ENCODE measurements at places on chromosomes 1 and 21. TPM values are rescaled to one million over a fixed set of nuclear protein-coding genes. Genes with fewer than 3 reads are reported as not detected.

GRCh38 chr21:32977216-32977615, 48.5 kb upstream of the OLIG2 start:
- H3K36me3 ChIP-seq, result peaks cover 2% of the 10 kb centered on the region
- H3K4me3 ChIP-seq, result no peak overlapping the region
- peaks cover 74% of the 10 kb centered on the region for H3K27me3 ChIP-seq
- no peak for DNase-seq
- peaks cover 7% of the 10 kb centered on the region for H3K4me1 ChIP-seq

DNA sequence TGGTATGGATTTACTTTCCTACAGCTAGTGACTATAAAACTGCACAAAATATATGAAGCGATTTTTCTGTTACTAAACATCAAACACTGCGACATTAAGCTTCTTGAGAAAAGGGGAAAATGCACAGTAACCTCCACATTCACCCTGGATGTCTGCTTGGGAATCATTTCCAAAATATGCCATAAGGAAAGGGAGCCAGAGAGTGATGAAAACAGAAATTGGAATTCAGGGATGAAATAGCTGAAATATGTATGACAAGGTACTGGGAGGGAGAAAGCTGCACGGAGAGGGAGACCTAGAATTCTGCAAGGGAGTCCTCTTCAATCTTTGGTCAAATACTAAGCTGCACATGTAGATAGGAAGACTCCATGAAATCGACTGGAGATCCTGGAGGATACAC, 31.6 kb upstream of the RAB3GAP2 start:
- H3K27ac ChIP-seq, result no peak overlapping the region
- peaks cover 40% of the 10 kb centered on the region for H3K27me3 ChIP-seq
- H3K4me3 ChIP-seq, result no peak overlapping the region
- no peaks in the 10 kb centered on the region for H3K36me3 ChIP-seq

DNA sequence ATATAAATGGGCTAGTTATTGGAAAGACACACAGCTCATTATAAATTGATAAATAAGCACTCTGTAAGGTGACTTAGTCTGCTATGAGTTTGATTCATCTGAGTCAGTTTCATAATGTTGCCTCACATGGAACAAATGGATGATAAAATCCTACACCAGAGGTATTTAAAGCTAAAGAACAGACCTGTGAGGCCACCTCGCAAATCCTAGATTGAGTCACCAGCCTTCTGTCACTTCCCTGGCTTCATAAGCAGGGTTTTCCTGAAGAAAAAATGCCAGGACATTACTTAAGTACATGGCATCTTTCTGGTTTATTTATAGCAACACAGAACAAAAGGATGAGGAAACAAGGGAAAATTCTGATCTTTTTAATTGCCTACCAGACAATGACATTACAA, 18.4 kb downstream of the CD2 start:
- H3K36me3 ChIP-seq, result peaks cover 6% of the 10 kb centered on the region
- H3K27ac ChIP-seq, result peak overlapping the region; percentile 98
- H3K27me3 ChIP-seq, result no peaks in the 10 kb centered on the region
- no peak for DNase-seq
- H3K4me1 ChIP-seq, result peaks cover 55% of the 10 kb centered on the region

GRCh38 chr21:43313939-43314405, 113.0 kb downstream of the SIK1 start:
- peaks cover 34% of the 10 kb centered on the region for H3K27me3 ChIP-seq
- no peaks in the 10 kb centered on the region for H3K36me3 ChIP-seq
- no peak overlapping the region for H3K27ac ChIP-seq
- no peak for DNase-seq
- H3K4me3 ChIP-seq, result no peak overlapping the region
- H3K4me1 ChIP-seq, result peaks cover 4% of the 10 kb centered on the region

DNA sequence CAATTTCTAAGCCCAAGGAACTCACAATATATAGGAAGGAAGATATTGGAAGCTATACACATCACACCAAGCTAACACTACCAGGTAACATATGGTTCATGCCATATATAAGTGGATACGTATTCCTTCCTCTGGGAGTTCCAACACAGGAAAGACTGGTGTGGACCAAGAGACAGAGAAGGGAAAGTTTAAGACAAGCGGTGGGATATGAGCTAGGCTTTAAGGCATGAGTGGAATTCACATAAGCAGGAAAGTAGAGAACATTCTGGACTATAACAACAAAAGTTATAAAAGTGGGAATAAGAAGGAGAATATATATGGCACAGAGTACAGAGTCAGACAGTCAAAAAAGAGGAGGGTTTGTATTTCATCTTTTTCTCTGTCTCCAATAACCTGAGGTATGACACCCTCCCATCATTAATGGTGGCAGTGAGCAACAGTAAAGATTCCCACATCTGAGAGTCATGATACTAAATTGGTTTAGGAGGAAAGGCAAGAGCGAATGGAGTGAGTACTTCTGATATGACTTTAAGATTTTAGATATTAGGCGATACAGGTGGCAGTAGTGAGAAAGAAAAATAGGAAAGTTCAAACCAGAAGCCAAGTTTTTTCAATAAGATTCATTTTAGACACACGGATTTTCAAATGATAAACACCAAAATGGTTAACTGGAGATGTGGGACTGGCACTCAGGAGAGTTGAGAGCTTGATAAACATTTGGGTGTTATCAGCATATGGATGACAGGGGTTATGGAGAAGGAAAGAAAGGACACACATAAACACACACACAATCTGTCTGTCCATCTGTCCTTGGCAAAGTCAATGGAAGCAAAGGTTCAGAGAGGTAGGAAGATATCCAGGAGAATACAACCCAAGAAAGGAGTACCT, 87.4 kb upstream of the TTC39A start:
- H3K27ac ChIP-seq, result peak overlapping the region; percentile 12
- DNase-seq, result no peak
- no peaks in the 10 kb centered on the region for H3K27me3 ChIP-seq
- H3K36me3 ChIP-seq, result peaks cover 14% of the 10 kb centered on the region
- no peak overlapping the region for H3K4me3 ChIP-seq

DNA sequence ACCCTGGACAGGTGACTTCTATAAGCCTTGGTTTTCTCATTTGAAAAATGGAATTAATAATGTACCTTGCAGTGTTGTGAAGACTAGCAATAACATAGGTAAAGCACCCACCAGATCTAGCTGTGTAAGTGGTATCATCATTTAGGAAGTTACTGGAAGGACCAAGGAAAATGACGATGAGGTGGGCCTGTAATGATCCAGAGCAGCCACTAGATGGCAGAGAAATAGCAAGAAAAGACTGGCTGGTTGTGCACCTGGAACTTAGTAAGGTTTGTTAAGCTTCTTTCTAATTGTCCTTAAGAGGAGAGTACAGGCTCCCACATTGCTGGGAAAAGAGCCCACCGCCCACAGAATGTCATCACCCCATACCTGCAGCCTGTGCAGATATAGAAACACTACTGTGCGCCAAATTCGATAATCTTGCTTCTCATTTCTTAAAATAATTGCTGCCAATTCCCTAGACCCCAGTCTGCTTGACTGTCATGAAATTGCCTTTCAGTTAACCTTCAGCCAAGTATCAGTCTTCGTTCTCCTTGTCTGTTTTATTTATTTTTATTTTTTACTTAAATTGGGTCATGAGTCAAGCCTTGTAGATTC, 37.2 kb downstream of the WNT4 start:
- peak overlapping the region; percentile 91 for H3K27ac ChIP-seq
- no peaks in the 10 kb centered on the region for H3K36me3 ChIP-seq
- H3K4me3 ChIP-seq, result peak overlapping the region; percentile 67
- H3K4me1 ChIP-seq, result peaks cover 54% of the 10 kb centered on the region

- no peak overlapping the region for H3K4me3 ChIP-seq
- peaks cover 11% of the 10 kb centered on the region for H3K27me3 ChIP-seq
- H3K4me1 ChIP-seq, result peaks cover 22% of the 10 kb centered on the region
- H3K36me3 ChIP-seq, result no peaks in the 10 kb centered on the region
- no peak overlapping the region for H3K27ac ChIP-seq
- DNase-seq, result no peak
Observed at GRCh38 chr1:55255901-55256300, 40.7 kb upstream of the USP24 start.

DNA sequence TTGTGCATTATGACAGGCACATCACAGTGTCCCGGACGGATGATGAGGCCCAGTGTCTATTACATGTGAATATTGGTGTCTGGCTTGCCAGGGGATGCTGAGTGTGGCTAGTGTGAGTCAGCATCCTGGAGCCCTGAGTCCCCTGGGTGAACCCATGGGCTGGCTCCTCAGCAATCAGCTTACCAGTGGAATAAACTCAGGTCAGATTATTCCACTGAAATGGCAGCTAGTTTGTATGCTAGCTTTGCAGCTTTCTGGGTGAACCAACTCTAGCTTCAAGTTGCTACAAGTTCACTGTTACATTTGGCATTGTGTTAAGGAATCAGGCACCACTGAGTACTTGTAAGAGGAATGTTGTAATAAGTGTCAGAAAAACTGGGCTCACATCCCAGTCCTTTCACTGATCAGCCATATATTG, 23.9 kb upstream of the RPTN start:
- no peak overlapping the region for H3K27ac ChIP-seq
- no peak for DNase-seq
- H3K4me1 ChIP-seq, result peaks cover 9% of the 10 kb centered on the region
- no peak overlapping the region for H3K4me3 ChIP-seq
- H3K36me3 ChIP-seq, result no peaks in the 10 kb centered on the region

Gene NR5A2
- not detected for total RNA-seq

Gene CCDC17
- 5.1 TPM for total RNA-seq

- H3K27ac ChIP-seq, result peak overlapping the region; percentile 37
- peaks cover 5% of the 10 kb centered on the region for H3K4me1 ChIP-seq
- DNase-seq, result no peak
- no peak overlapping the region for H3K4me3 ChIP-seq
- H3K36me3 ChIP-seq, result peaks cover 9% of the 10 kb centered on the region
Observed at GRCh38 chr21:46390603-46391545, 66.9 kb downstream of the PCNT start.

DNA sequence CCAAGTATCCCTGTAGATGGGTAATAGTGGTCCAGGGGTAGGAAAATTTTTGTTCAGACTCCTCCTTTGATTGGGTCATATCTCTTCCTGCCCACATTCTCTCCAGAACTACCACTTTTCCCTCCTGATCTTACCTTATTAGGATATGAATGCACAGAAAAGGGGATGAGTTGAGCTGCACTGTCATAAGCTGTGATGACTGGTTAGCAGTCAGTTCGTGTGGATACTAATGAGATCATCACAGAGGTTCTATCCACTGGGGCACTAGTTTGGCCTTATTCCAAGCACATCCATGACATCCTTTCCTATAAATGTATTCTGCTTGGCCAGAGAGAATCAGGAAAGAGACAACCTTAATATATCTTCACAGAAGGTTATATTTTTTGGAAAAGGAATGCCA, 22.1 kb upstream of the TBX15 start:
- no peak for DNase-seq
- peaks cover 34% of the 10 kb centered on the region for H3K27me3 ChIP-seq
- no peak overlapping the region for H3K27ac ChIP-seq
- no peak overlapping the region for H3K4me3 ChIP-seq
- H3K36me3 ChIP-seq, result peaks cover 9% of the 10 kb centered on the region
- H3K4me1 ChIP-seq, result peaks cover 5% of the 10 kb centered on the region

DNA sequence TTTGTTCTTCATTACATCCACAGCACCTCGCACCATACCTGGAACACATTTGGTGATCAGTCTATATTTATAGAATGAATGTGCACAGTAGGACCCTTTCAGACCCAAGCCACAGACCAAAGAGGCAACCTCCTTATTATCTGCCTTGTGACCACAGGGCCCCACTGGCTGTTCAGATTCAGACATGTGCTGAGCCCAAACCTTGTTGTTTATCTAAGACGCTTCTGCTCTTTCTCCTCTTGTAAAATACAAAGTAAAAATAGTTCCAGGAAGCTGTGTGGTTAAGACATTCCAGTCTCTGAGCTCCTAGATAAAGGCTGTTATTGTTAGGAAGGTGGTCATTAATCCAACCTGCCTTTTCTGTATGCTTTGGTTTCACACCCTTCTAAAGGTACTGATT, 3.6 kb upstream of the SCMH1 start:
- H3K27ac ChIP-seq, result peak overlapping the region; percentile 41
- H3K4me1 ChIP-seq, result peaks cover 15% of the 10 kb centered on the region
- H3K27me3 ChIP-seq, result peaks cover 4% of the 10 kb centered on the region

Gene TFF3
- total RNA-seq, result not detected

DNA sequence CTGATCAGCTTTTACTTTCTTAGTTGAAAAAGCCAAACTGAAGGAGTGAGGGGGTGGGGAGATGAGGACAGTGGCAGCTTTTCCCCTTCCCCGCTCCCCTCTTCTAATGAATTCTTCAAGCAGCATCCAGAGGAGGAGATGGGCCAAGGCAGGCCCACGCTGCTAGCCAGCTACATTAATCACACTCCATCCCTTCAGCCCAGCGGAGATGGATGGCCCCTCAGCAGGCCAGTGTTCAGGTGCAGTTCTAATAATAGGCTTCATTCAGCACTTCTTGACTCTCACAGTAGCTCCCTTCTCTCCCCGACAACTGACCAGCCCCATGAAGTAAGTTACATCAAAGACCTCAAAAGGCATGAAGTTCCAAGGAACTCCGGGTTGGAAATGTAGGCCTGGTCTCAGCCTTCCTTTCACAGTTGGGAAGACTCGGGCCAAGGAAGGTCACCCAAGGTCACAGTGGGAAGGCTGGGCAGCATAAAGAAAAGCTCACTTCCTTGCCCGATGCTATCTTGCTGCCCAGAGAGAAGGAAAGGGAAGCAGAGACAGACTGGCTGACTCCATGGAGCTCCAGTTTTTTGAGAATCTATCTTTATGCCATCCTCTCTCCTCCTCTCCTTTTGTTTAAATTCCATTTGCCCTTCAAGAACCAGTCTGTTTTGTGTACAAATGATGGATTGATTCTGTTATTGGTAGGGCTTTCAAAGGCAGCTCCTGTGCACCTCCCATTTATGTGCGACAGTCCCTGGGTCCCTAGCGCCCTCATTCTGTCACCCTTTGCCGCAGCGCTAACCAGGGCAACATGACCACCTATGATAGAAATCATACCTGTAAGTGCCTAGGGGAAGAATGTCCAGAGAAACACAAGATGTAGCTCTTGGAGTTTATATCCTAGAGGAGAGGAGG, 139.1 kb downstream of the TNR start:
- DNase-seq, result no peak
- H3K27ac ChIP-seq, result no peak overlapping the region
- H3K4me3 ChIP-seq, result no peak overlapping the region

Gene HTR6
- 0.17 TPM for total RNA-seq

GRCh38 chr1:88890791-88891317, 513 bp downstream of the GTF2B start:
- peak; percentile 22 for DNase-seq
- H3K27me3 ChIP-seq, result no peaks in the 10 kb centered on the region
- H3K27ac ChIP-seq, result peak overlapping the region; percentile 94
- peaks cover 8% of the 10 kb centered on the region for H3K36me3 ChIP-seq
- peaks cover 46% of the 10 kb centered on the region for H3K4me1 ChIP-seq

DNA sequence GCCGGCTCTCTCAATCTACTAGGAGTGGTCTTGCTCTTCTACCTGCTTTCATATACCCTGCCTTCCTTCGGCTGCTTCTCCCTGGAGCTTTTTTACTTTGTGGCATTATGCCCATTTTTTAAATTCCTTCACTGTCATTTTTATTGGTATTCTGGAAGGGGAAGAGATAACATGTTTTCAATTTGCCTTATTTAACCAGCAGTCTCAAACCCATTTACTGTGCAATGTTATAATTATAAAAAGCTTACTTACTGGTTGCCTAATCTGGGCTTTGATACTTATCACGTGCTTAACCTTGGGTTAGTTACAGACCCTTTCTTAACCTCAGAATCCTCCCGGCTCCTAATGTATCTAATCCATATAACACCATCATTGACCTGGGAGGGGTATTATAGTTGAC, 128.1 kb downstream of the SIPA1L2 start:
- H3K36me3 ChIP-seq, result no peaks in the 10 kb centered on the region
- no peak overlapping the region for H3K27ac ChIP-seq
- H3K4me1 ChIP-seq, result no peaks in the 10 kb centered on the region
- no peaks in the 10 kb centered on the region for H3K27me3 ChIP-seq
- no peak for DNase-seq
- H3K4me3 ChIP-seq, result no peak overlapping the region
